ENCODE measurements at places on chromosomes 7 and 10.
A peak's percentile ranks its signal among the peaks of the same experiment; 100 is the strongest.

- DNase-seq = no peak
These were observed at the start of gene GIMAP2 for GRCh38 chr7:150685219-150686029. Gene GIMAP2, plus strand, starts transcription at chr7:150685706. Its CDS starts 1,354 bp downstream, at chr7:150687060.

DNA sequence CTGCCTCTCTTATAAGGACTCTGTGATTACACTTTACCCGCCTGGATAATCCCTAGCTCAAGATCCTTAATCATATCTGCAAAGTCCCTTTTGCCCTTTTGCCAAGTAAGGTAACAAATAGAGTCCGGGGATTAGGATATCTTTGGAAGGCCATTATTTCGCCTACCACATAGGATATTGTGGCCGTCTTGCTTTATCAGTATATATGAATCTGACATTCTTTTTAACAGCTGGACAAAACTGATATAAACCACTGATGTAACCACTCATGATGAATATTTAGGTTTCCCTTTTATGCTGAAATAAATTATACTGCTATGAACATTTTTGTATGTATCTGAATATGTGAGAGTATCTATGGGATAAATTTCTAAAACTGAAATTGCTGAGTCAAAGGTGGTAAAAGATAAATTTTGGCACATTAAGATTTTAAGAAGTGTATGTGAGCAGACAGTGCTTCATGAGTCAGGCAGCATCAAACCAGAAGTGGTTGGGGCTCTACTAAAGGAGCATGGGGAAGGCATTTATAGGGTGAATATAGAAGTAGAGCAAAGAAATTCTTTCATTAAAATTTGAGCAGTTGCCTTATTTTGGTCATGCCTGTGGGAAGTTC lies 44.7 kb downstream of the AVL9 start:
- no peak for DNase-seq

DNA sequence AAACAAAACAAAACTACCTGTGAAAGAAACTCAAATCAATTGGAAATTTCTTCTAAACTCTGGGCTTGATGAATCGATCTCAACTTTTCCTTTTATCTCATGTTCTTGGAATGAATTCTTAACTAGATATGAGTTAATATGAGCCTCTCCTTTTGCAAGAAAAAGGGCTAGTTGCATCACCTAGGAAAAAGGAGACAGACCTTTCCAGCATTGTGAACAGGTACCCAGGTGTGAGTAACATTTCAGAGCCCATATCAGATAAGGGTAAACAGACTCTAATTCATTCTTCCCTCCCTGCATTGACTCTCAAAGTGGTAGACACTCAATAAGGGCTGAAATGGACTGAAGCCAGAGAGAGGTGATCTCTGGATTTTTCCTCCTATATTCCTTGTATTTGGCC lies 103.8 kb upstream of the AGR3 start:
- DNase-seq = no peak

GRCh38 chr7:138645284-138645683 lies 55.9 kb downstream of the SVOPL start:
- DNase-seq = no peak

DNA sequence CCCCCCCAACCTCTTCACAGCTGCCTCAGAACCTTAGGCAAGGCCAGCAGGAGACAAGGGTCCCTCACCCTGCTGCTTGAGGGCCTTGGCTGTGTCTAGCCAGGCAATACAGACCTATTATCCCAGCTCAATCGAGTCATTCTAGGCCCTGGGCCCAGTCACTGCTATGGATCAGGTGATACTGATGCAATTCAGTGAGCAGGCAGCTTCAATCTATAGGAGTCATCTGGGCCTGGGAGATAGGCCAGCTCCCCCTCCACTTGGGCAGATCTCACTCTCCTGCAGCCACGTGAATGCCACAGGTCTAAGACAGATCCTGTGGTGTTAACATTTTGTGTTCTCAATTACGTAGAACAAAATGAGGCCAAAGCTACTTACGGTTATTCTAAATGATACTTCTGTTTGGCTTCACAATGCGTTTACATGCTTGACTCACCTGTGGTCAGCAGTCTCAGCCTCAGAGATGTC lies 68.0 kb upstream of the LRRC4 start:
- DNase-seq = no peak

- DNase-seq = no peak
These were observed 90.1 kb downstream of the ABCC2 start for GRCh38 chr10:99872367-99873162.

GRCh38 chr10:72756674-72757385 lies 64.9 kb downstream of the MCU start:
- DNase-seq = no peak

- DNase-seq = no peak
These were observed 10.4 kb upstream of the NXPH1 start for GRCh38 chr7:8423057-8423456.

GRCh38 chr10:33492701-33493345 lies 158.4 kb upstream of the NRP1 start:
- DNase-seq = no peak

GRCh38 chr7:105835441-105835840 lies 41.0 kb downstream of the ATXN7L1 start:
- no peak for DNase-seq

GRCh38 chr10:79103585-79103984 lies 34.8 kb downstream of the ZMIZ1 start:
- DNase-seq = no peak

- DNase-seq = peak; percentile 40
These were observed 56.5 kb upstream of the PCGF5 start for GRCh38 chr10:91163869-91164474.

DNA sequence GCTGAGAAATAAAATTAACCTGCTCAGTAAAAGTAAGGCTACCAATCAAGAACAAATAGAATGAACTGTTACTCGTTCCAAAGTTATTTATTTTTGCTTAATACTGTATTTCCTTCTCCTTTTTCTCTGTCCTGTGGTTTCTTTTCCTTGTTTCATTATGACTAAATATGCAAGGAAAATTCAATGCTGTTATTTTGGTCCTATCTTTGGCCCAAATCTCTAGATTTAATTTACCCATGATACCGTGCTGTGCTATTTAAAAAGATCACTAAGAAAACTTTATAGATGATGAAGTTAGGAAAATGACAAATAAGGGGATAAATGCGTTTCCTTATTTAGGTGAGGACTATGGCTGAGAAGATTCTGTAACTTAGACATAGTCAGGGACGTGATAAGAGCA lies 45.3 kb upstream of the FAM133B start:
- no peak for DNase-seq

GRCh38 chr10:30383356-30383755 lies 34.3 kb upstream of the MTPAP start:
- no peak for DNase-seq

- no peak for DNase-seq
These were observed 106.2 kb downstream of the PLXDC2 start for GRCh38 chr10:19922236-19922963.

DNA sequence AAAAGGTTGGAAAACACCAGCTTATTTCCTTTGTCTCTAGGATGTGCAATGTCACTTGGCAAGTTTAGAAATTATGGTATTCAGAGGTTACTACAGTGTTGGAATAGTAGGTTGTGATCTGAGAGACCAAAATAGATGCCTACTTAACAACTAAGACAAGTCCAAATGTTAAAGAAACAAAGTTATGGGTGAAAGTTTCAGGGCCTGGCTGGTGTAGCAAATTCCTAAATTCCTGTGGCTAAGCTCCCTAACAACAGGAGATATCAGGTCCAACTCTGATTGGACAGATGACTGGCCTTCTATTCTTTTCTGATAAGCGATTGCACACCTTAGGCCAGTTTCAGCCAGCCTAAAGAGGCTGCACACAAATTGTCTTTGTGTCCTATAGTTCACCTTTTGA lies 873.5 kb downstream of the REEP3 start:
- no peak for DNase-seq

DNA sequence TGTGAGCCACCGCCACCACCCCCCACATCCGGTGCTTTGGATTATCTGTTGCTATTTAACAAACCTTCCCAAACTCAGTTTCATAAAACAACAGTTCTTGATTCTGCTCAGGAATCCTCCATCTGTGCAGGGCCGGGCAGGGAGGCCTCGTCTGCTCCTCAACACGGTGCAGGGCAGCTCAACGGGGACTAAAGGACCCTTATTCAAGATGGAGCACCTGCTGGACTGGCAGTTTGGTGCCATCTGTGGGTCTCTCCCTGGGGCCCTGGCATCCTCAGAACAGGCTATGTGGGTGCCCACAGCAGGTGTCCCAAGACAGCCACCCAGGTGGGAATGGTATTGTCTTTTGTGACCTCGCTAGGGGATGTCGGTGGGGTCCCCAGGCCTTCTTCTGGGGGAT lies 31.0 kb upstream of the ELFN1 start:
- DNase-seq = no peak

DNA sequence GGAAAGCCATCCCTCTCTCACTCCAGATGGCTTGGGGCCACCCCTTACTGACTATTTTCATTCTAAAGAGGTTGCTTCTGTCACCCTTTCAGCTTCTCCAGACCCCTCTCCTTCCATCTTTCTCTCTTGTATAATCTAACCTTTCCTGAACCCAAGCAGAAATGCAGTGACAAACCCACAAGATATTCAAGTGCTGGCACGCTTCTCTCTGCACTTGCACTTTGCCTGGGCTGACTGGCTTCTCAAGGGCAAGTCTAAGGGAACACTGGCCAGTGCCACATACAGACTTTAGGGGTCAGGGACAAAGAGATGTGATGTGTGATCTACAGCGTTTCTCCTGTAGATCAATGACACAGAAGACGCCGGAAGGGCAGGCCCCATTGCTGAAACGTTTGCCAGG lies 150.4 kb upstream of the LANCL2 start:
- DNase-seq = no peak

- no peak for DNase-seq
These were observed 452.8 kb downstream of the SDK1 start for GRCh38 chr7:3753868-3754267.

Measured in esophagus squamous epithelium (tissue), 5 donors.